ENCODE measurements at places on chromosomes 11 and 22.

GRCh38 chr11:86978756-86979608 is 23.8 kb upstream of the FZD4 start:
- peak; percentile 28 for DNase-seq

DNA sequence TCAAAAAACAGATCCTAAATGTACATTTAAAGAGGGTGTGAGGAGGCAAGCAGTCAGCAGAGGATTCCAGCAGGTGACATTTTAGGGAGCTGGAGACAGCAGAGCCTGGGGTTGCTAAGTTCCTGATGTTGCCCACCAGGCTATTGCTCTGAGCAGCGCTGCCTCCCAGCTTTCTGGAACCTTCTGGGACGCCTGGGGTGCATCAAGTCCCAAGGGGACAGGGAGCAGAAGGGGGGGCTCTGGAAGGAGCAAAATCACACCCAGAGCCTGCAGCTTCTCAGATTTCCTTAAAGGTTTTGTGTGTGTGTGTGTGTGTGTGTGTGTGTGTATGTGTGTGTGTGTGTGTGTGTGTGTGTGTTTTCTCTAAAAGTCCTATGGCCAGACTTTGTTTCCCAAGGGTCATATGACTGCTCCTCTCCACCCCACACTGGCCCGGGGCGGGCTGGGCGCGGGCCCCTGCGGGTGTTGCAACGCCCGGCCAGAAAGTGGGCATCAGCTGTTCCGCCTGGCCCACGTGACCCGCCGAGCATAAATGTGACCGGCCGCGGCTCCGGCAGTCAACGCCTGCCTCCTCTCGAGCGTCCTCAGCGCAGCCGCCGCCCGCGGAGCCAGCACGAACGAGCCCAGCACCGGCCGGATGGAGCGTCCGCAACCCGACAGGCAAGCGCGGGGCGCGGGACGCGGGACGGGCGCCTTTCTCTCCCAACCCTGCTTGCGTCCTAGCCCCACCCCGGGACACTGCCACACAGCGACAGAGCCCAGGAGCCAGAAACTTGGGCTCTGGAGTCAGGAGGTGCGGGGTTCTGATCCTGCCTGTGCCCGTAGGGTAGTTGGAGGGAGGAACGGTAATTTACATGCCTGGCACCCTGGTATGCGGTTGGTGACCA is at the start of gene HMOX1:
Gene HMOX1, plus strand, starts transcription at position 560 of the 887 bp plus-strand sequence. Its CDS starts 78 bp downstream, at position 638.
- DNase-seq = peak; percentile 47

DNA sequence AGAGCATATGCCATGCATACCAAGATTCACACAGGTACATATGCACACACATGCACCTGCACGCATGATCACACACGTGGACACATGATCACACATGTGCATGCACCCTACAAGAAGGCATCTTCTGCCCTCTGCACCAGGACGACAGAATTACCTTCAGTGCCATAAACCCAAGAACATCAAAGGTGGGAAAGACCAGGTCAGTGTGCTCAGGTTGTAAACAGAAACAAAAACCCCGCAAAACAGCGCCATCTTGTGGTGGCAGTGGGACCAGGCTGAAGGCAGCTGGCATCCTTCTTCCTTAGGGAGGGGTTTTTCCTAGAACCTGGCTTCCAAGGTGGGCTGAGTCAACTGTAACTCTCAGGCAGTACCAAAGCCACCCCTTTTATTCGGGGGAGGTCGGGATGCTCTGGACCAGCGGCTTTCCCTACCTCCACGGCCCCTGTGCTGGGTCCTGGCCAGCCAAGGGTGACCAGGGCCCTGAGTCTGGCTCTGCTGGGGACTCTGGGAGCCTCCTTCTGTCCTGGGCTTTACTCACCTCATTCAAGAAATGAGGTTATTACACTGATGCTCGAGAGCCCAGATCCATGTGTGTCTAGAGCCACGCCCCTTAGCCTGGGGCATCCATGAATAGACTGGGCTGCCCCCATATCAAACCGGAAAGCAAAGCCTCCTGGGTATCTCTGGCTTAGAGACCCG is 69.4 kb upstream of the FGF3 start:
- DNase-seq = peak; percentile 64

DNA sequence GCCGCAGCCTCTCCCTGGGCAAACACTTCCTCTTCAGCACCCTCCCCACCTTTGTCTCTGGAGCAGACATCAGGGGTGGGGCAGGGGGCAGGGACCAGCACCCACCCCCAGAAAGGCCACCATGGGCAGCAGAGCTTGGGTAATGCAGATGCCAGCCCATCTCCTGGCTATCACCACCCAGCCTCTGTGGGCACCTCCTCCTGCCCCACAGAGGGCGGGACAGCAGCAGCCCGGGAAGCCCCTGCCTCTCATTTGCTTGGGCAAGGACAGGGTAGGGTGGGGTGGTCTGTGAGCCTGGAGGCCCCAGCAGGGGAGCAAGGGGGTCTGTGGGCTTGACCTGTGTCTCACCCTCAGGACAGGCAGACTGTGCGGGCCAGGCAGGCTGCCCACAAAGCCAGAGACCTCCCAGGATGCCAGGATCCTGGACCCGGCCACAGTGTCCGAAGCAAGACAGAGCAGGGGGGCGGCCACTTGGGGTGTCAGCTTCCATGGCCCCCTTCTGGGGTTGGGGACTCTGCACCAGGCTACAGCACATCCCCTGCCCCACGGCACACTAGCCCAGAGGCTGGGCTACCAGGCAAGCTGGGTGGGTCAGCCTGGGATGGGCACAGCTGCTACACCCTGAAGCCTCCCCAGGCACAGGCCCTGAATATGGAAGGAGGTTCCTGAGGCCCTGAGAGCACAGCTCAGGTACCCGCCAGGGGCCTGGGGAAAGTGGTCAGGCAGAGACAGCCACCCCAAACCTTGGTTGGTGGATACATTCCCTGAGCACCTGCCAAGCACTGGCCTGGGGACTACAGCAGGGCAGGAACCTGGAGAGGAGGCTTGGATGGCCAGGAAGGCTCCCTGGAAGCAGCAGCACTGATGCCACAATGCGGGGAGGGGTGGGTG is 4.5 kb downstream of the RNH1 start:
- DNase-seq = no peak

DNA sequence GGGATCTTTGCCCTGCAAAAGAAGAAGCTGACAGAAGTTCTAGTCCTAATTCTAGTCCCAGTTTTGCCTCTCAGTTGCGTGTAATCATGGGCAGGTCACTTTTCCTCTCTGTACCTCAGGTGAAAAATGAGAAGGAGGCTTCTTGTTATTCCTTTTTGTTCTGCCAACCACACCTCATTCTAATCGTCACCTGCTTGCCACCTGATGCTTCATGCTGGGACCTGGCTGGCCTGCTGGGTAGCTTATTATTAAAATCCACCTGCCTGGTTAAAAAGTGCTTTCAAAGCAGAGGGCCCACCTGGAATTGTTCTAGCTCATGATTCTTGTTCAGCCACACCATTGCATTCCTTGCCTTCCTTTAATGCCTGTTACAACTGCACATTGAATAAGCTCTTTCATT is 8.4 kb upstream of the ALG8 start:
- DNase-seq = peak; percentile 71

GRCh38 chr11:24496386-24496735 is 492 bp upstream of the LUZP2 start:
- DNase-seq = no peak

GRCh38 chr11:101288392-101288791 is 158.8 kb upstream of the PGR start:
- DNase-seq = no peak

DNA sequence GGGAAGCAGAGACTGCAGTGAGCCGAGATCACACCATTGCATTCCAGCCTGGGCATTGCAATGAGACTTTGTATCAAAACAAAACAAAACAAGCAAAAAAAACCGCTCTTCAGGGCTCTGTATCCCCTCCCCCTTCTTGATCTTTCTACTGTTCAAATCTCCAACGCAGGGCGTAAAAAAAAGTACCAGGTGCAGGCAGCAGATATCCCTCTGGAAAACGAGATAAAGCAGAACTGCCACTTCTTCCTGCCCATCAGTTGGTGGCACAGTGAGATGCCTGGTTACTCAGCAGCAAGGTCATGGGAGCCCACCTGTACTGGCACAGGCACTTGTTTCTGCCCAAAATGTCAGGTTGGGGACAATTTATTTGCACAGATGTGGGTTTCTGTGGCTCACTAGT is 11.2 kb downstream of the CCS start:
- no peak for DNase-seq

DNA sequence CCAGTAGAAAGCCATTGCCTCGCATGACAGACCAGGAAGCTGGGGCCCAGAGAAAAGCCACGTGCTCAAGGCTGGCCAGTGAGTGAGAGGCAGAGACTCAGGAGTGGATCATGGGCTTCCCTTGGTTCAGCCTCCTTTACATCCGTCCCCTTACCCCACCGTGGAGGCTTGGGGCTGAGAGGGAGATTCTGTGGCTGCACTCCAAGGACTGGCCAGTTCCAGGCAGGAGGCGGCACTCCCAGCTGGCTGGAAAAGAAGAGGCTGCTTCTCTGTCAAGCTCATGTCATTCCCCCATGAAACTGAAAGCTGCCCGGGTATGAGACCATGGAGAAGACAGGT is 6.6 kb upstream of the ASCL2 start:
- DNase-seq = no peak

Data from NCI-H2081 (cell line).